Stimulated activated CD4-positive, alpha-beta T cell treated with anti-CD3 and anti-CD28 coated beads, TNF-alpha, amount 100 ng/mL, for 24 hours (primary cell): ENCODE measurements at places on chromosomes 7 and 10.

- DNase-seq, result no peak
Observed at GRCh38 chr7:69699931-69700330, 101.7 kb downstream of the AUTS2 start.

- peak; percentile 38 for DNase-seq
Observed at GRCh38 chr10:91901784-91902677, 7.3 kb downstream of the FGFBP3 start.

DNA sequence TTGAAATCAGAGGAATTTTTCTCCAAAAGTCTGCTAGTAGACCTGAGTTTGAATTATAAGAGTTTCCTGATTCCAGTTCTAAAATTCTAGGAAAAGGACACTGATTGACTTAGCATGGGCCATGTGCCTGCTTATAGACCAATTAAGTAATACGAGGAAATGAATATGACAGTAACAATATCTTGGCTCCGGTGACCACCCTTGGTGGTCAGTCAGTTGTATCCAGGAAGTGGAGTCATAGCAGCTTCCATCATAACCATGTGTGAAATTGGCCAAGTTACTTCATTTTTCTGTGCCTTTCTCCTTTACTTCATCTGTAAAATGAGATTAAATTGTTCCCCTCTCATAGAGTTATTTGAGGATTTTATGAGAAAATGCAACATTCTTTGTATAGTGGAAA, 66.9 kb downstream of the MTPAP start:
- no peak for DNase-seq

DNA sequence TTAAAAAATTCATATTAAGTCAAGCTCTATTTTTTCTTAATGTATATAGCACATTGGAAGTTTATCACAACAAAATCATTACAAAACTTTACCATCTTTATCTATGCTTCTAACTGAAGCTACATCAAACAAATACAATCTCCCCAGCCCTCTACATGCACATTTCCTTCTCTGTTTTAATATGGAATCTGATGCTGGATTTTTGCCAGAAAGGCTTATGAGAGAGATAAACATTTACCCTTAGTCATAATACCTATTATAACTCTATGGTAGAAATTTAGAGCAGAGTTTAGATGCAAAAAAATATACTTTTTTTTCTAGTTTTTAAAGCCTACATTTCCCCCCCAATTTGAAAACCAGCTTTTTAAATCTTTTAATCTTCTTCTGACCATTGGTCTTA, 1198.6 kb downstream of the GATA3 start:
- no peak for DNase-seq

GRCh38 chr7:87231258-87231657, 11.7 kb upstream of the TMEM243 start:
- DNase-seq, result no peak

DNA sequence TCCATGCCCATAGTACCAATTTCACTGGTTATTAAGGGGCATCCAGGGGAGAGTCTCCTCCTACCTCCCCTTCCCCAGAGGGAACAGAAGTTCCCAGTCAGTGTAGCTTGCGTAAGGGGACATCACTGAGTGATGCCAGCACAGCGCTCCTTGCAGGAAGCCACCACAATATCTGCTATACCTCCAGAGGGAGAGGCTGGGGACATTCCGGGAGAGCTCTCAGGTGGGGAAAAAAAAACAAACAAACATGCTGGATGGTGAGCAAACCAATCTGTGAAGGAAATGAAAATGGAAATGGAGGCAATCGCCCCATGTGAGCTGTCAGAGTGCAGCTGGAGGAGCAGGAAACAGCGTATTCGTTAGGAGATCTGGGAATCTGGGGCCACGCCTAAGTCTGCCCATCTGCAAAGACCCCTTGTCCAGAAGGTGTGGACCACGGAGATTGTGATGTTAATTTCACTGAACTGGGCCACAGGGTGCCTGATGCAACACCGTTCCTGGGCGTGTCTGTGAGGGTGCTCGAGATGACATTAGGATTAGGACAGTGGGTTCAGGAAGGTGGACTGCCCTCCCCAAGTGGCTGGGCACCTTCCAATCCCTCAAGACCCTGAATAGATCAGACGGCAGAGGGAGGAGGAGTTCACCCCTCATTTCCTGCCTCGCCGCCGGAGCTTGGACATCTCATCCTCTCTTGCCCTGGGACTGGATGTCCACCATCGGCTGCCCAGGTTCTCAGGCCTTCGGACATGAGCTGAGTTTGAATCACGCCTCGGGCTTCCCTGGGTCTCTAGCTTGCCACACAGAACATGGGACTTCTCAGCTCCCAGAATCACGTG, 30.5 kb downstream of the GNA12 start:
- no peak for DNase-seq

DNA sequence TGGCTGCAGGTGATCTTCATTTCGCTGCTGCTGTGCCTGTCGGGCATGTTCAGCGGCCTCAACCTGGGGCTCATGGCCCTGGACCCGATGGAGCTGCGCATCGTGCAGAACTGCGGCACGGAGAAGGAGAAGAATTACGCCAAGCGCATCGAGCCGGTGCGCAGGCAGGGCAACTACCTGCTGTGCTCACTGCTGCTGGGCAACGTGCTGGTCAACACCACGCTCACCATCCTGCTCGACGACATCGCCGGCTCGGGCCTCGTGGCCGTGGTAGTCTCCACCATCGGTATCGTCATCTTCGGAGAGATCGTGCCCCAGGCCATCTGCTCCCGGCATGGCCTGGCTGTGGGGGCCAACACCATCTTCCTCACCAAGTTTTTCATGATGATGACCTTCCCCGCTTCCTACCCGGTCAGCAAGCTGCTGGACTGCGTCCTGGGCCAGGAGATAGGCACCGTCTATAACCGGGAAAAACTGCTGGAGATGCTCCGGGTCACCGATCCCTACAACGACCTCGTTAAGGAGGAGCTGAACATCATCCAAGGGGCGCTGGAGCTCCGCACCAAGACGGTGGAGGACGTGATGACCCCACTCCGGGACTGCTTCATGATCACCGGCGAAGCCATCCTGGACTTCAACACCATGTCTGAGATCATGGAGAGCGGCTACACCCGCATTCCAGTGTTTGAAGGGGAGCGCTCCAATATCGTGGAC, 1.3 kb downstream of the CNNM2 start:
- no peak for DNase-seq

GRCh38 chr10:18738835-18739234, 79.6 kb downstream of the ARL5B start:
- DNase-seq, result no peak

- no peak for DNase-seq
Observed at GRCh38 chr10:32949221-32949678, 8.8 kb downstream of the ITGB1 start.

GRCh38 chr10:86020134-86020533, 346.5 kb downstream of the GRID1 start:
- no peak for DNase-seq

- DNase-seq, result no peak
Observed at GRCh38 chr10:116038259-116038658, 234.7 kb downstream of the GFRA1 start.

DNA sequence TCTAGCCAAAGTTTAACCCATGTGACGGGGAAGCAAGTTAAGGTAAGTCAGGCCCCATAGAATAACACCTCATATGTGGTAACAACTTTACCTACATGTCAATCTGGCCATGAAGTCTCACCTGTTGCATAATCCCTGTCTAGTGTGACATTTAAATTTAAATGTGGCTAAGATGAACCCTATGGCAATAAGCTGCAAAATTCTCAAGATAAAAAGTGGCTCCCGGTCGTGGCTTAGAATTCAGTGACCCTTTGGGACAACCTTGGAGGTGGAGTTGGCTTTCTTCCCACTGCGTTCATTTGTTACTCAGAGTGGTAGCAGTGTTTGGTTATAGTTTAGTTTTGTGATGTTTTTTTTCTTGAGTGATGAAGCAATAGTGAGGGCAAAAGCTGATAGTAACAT, 90.6 kb downstream of the ARID5B start:
- DNase-seq, result no peak

- no peak for DNase-seq
Observed at GRCh38 chr7:86933295-86933845, 126.1 kb downstream of the ELAPOR2 start.

DNA sequence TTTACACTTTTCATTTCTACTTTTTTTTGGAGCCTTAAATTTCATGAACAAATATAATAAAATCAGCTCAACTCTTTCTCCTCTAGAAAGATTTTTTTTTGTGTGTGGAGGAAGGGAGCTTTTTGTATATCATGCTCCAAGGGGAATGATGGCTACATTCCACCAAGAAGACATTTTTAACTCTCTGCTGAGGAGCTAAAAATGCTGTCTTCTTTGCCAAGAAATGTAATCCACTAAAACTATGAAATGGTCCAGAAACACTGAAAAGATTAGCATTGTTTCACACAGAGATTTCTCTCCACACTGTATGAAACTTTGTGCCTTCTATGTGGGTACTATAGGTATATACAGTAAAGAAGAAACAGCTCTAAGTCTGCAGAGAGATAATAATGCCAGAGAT, 74.1 kb upstream of the ANK3 start:
- no peak for DNase-seq

- DNase-seq, result no peak
Observed at GRCh38 chr7:16130111-16131110, 290.9 kb downstream of the CRPPA start.
